Activated CD8-positive, alpha-beta memory T cell treated with anti-CD3 and anti-CD28 coated beads for 1 hour (primary cell): ENCODE measurements at places on chromosomes 6 and 20.

- DNase-seq: no peak
Observed at GRCh38 chr6:50889497-50889896, 70.8 kb downstream of the TFAP2B start.

- no peak for DNase-seq
Observed at GRCh38 chr6:155561257-155561965, 105.8 kb upstream of the NOX3 start.

GRCh38 chr6:125748406-125749172, 843 bp upstream of the HEY2 start:
- no peak for DNase-seq

- DNase-seq: no peak
Observed at GRCh38 chr20:60206259-60206658, 248.0 kb downstream of the CDH26 start.

DNA sequence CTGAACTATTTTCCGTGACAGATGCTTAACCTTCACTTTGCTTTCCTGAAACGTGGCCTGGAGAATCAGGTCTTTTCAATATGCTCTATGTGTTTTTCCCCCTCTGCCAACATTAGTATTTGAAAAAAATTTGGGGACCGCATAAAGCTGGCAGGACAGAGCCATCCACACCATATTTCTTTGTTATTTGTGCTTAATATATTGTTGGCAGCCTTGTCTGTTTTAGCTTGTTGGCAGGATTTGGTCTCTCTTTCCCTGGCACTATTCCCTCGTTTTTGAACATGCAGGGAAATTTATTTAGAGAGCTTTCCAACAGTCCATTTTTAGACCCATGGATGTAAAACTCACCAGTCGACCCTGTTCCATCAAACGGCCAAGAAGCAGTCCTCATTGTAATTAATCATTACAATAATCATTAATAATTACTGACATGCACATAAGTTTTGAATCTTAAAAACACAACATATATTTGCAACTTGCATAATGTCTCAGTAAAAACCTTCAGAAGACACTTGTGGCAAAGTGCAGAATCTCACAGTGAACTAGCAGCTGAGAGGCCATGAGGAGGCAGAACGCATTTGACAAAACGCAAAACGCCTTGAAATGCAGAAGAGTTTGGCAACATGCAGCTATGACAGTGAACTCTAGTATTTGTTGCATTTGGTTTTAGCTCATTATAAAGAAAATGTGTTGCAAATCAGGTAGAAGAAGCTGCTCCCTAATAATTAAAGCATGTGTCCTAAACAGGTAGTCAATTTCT, 514.2 kb downstream of the C6orf118 start:
- no peak for DNase-seq
